ENCODE measurements at places on chromosomes 12 and 14. TPM values are rescaled to one million over a fixed set of nuclear protein-coding genes. Genes with fewer than 3 reads are reported as not detected.

The FBRSL1 gene
- total RNA-seq: 40.0 TPM

The PRR4 gene
- 0.38 TPM for total RNA-seq

The SCN8A gene
- 3.1 TPM for total RNA-seq

The PLCZ1 gene
- total RNA-seq: not detected

The CNIH1 gene
- total RNA-seq: 105 TPM

The CLEC12A gene
- not detected for total RNA-seq

The GPD1 gene
- total RNA-seq: 0.04 TPM

The SRRM4 gene
- 0.42 TPM for total RNA-seq

The ARG2 gene
- total RNA-seq: 35.0 TPM

The TBX5 gene
- total RNA-seq: not detected

The ERP27 gene
- total RNA-seq: 0.07 TPM

The NINJ2 gene
- total RNA-seq: not detected

The OTOGL gene
- 0.14 TPM for total RNA-seq

The CCDC175 gene
- not detected for total RNA-seq

The NID2 gene
- 8.1 TPM for total RNA-seq

The HOXC9 gene
- total RNA-seq: 15.5 TPM

The GPR132 gene
- 1.9 TPM for total RNA-seq

The CMA1 gene
- total RNA-seq: not detected

The TAC3 gene
- not detected for total RNA-seq

The PTCSC3 gene
- not detected for total RNA-seq

The GXYLT1 gene
- total RNA-seq: 23.6 TPM

The ACOT6 gene
- total RNA-seq: not detected

The MYH6 gene
- not detected for total RNA-seq

The FAIM2 gene
- total RNA-seq: not detected

The KERA gene
- total RNA-seq: not detected

The TMED10 gene
- total RNA-seq: 309 TPM

The TSPAN8 gene
- 0.89 TPM for total RNA-seq

The TEX22 gene
- total RNA-seq: 0.27 TPM

The C12orf60 gene
- total RNA-seq: 4.9 TPM

The CLEC1A gene
- total RNA-seq: not detected

The DLST gene
- total RNA-seq: 84.1 TPM

The KRT83 gene
- not detected for total RNA-seq

The C1QL4 gene
- not detected for total RNA-seq

The FGD4 gene
- 11.0 TPM for total RNA-seq

The KRT7 gene
- total RNA-seq: 1,355 TPM

The TDRD9 gene
- 6.5 TPM for total RNA-seq

The GPN3 gene
- total RNA-seq: 25.9 TPM

The FOXG1 gene
- total RNA-seq: not detected

The PRKAB1 gene
- total RNA-seq: 36.6 TPM

The WDR20 gene
- total RNA-seq: 14.0 TPM

The HOXC4 gene
- total RNA-seq: 2.5 TPM

The TAS2R13 gene
- 0.21 TPM for total RNA-seq

The CCDC196 gene
- not detected for total RNA-seq

The KRT8 gene
- 1,322 TPM for total RNA-seq

The IAPP gene
- not detected for total RNA-seq

The PLBD1 gene
- total RNA-seq: 6.6 TPM

The ARID4A gene
- total RNA-seq: 4.6 TPM

The BDKRB2 gene
- total RNA-seq: 0.89 TPM

The TESPA1 gene
- total RNA-seq: not detected

The ACSS3 gene
- total RNA-seq: 5.5 TPM

The LIMA1 gene
- total RNA-seq: 96.0 TPM

The FOS gene
- 9.2 TPM for total RNA-seq

The CISTR gene
- total RNA-seq: not detected

The RAB15 gene
- 21.9 TPM for total RNA-seq

The CDKN3 gene
- 7.7 TPM for total RNA-seq

The RD3L gene
- not detected for total RNA-seq

The ZC3H14 gene
- 59.9 TPM for total RNA-seq
